ENCODE measurements at places on chromosomes 12 and 14. TPM values are rescaled to one million over a fixed set of nuclear protein-coding genes. Genes with fewer than 3 reads are reported as not detected.

The SMCO3 gene
- 0.11 TPM for total RNA-seq

The OVCH1 gene
- 0.65 TPM for total RNA-seq

The PMEL gene
- total RNA-seq = 0.32 TPM

The NAV3 gene
- 10.6 TPM for total RNA-seq

The TMEM229B gene
- 1.8 TPM for total RNA-seq

The GALNT16 gene
- total RNA-seq = 7.0 TPM

The ANKS1B gene
- total RNA-seq = 4.4 TPM

The PACS2 gene
- total RNA-seq = 44.2 TPM

The KLRC3 gene
- 0.22 TPM for total RNA-seq

The RAPGEF3 gene
- 18.6 TPM for total RNA-seq

The SLC41A2 gene
- 66.5 TPM for total RNA-seq

The BRF1 gene
- total RNA-seq = 29.8 TPM
